Cardiac ventricle fibroblast (primary cell): ENCODE measurements at places on chromosomes 4 and X. TPM values are rescaled to one million over a fixed set of nuclear protein-coding genes. Genes with fewer than 3 reads are reported as not detected.

The DDIT4L gene
- 1.9 and 2.7 TPM in 2 replicates for total RNA-seq

The NAT8L gene
- 0.39 and 1.6 TPM in 2 replicates for total RNA-seq

The AWAT2 gene
- total RNA-seq, result not detected in 2 replicates

The GSX2 gene
- total RNA-seq, result not detected in 2 replicates

The GATA1 gene
- not detected in 2 replicates for total RNA-seq

The H2BW1 gene
- not detected in 2 replicates for total RNA-seq

The AADAT gene
- 4.6 and 5.2 TPM in 2 replicates for total RNA-seq
